T-helper 22 cell (primary cell): ENCODE measurements at places on chromosomes 2 and 18.

GRCh38 chr2:45992741-45993475, 304.3 kb upstream of the EPAS1 start:
- no peak for DNase-seq

DNA sequence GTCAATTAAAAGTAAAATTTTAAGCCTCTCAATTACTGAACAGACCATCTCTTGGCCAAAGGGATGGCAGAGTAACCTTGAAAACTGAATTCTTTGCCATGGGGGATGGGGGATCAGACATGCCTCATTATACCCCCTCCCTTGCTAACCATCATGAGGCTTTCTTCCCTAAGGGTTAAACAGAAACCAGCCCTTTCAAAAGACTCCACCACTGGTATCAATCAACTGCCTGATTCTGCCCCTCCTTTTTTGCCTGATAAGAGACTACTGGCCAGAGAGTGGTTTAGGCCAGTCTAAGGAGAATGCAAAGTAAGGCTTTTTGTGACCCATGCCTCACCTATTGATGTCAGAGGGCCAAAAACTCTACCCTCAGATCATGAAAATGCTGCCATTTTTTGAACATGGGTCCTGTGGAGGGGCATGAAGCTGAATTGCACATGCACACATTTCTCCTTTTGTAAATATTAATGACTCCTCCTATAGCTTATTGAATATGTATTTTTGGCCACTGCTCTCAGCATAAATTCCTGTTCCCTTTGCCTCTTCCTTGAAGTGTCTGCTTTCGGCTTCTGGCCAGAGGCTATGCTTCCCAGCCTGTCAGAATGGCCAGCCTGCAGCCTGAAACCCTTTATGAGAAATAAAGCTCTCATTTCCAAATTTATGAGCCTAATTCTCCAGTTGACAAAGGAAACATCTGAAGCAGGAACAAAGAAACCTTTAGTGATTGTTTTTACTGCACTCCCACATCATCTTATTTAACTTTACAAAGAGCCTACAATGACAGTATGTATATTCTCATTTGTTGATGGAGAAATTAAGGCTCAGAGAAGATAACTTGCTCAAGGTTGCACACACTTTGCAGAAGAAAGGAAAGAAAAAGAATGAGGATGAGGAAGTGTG, 270.7 kb upstream of the CELF4 start:
- no peak for DNase-seq

GRCh38 chr18:48554610-48555400, 16.0 kb downstream of the CTIF start:
- DNase-seq = no peak

- DNase-seq = no peak
Measured at GRCh38 chr2:468648-469336, 180.9 kb upstream of the ALKAL2 start.

GRCh38 chr18:2964361-2965010, 48.5 kb downstream of the LPIN2 start:
- DNase-seq = no peak

DNA sequence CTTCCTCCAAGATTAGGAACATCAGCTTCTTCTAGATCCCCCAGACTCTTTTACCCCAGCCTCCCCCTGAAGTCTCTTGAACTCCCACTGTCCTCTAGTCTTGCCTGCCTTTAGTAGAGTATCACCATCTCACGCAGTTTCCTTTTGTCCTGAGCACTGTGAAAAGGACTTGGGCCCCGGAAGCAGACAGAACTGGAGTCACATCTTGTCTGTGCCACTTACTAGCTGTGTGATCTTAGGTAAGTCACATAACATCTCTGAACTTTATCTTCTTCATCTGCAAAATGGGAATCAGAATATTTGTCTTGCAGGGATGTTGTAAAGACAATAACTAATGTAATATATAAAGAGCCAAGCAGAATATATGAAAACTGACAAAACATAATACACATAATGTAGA, 8.4 kb upstream of the TRABD2A start:
- no peak for DNase-seq

GRCh38 chr2:214989187-214989586, 149.2 kb downstream of the ABCA12 start:
- no peak for DNase-seq

DNA sequence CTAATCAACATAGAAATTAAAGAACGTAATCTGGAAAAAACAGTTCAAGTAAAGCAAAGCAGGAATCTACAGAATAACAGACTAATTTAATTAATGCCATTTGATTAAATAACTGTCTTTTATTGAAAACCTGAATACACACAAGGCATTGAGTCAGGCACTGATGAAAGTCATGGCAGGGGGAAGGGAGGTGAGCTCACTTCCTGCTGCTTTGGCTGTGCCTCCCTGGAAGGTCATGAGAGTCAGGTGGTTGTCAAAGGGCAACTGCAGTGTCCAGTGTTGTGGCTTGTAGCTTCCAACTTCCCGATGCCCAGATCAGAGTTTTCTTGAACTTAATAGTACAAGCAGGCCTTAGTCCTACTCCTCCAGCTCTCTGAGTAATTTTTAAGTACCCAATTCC, 180.9 kb downstream of the PID1 start:
- DNase-seq = no peak
